ENCODE measurements at places on chromosomes 3 and 15. TPM values are rescaled to one million over a fixed set of nuclear protein-coding genes. Genes with fewer than 3 reads are reported as not detected.

GRCh38 chr3:28808068-28808467 is 459.4 kb upstream of the AZI2 start:
- no peak for DNase-seq

- no peak for DNase-seq
Observed at GRCh38 chr15:43519196-43519595, 1.8 kb downstream of the MAP1A start.

GRCh38 chr15:70038730-70039392 is 58.9 kb downstream of the TLE3 start:
- no peak for DNase-seq

- no peak for DNase-seq
Observed at GRCh38 chr3:151156618-151157216, 46.3 kb downstream of the GPR171 start.

DNA sequence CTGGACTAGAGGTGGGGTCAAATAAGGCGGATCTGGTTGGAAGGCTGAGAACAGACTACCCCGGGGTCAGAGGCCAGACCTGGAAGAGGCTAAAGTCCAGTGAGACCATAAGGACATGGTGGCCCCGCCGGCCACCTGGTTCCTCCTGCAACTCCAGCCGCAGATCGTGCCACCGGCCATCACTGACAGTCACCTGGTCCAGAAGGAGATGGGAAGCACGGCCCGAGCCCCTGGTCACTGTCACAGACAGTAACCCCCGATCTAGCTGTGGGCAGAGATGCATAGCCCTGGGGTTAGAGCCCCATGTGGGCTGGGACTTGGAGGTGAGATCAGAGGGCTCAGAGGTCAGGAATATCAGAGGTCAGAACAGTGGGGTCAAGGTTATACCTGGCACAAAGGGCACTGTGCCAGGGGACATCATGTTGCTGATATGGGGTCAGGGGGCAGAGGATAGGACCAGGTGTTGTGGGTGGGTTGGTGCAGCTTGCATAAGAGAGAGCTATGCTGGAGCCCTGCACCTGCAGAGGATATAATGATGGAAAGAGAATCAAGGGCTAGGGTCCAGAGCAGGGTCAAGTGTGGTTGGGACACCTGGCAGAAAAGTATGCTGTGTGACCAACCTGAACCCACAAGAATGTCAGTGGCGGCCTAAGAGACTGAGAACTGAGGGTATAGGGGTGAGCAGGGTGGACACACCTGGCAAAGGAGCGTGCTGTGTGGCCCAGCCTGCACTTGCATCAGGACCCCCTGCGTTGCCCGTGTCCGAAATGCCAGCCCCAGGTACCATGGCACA is 9.6 kb downstream of the CELSR3 start:
- no peak for DNase-seq

GRCh38 chr15:63601026-63601703 is 4.0 kb downstream of the FBXL22 start:
- DNase-seq, result peak; percentile 49

The ETV5 gene
- 12.5 TPM for total RNA-seq

GRCh38 chr3:170490828-170491560 is 72.3 kb downstream of the CLDN11 start:
- no peak for DNase-seq

DNA sequence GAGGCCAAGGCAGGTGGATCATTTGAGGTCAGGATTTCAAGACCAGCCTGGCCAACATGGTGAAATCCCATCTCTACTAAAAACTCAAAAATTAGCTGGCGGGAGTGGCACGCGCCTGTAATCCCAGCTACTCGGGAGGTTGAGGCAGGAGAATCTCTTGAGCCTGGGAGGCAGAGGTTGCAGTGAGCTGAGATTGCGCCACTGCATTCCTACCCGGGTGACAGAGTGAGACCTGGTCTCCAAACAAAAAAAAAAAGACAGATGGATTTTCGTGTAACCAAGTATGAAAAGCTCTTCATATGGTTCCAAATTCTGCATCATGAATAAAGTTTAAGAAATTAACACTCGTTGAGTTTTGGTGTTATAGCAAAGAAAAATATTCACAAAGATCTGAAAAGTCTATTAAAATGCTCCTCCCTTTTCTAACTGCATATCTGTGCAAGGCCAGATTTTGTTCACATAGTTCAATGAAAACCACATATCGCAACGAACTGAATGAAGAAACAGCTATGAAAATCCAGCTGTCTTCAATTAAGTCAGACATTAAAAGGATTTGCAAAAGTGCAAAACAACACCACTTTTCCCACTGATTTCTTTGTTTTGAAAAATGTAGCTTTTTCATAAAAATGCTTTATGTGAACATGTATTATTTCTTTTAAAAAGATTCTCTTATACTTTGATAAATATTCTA is 23.8 kb upstream of the FBLN2 start:
- DNase-seq, result no peak

The ITIH1 gene
- not detected for total RNA-seq

GRCh38 chr3:128242818-128243601 is 89.7 kb downstream of the EEFSEC start:
- DNase-seq, result no peak

DNA sequence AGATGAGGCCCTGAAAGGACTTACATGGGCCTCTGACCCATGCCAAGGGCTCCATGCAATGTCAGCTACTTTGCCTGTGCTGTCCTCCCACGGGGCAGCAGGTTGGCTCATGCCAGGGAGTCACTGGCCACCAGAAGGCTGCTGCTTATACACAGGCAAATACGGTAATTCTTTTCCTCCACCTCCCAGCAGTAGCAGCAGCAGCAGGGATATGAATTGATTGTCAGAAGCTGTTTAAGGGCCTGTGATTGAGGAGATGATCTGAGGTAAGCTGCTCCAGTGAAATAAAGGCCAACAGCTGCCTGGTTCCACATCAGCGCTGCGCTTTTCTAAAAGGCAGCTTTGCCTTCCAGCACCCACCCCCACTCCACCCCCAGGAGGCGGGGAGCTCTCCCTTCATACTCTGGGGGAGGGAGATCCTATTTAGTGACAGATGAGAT is 250.5 kb downstream of the SHQ1 start:
- no peak for DNase-seq

DNA sequence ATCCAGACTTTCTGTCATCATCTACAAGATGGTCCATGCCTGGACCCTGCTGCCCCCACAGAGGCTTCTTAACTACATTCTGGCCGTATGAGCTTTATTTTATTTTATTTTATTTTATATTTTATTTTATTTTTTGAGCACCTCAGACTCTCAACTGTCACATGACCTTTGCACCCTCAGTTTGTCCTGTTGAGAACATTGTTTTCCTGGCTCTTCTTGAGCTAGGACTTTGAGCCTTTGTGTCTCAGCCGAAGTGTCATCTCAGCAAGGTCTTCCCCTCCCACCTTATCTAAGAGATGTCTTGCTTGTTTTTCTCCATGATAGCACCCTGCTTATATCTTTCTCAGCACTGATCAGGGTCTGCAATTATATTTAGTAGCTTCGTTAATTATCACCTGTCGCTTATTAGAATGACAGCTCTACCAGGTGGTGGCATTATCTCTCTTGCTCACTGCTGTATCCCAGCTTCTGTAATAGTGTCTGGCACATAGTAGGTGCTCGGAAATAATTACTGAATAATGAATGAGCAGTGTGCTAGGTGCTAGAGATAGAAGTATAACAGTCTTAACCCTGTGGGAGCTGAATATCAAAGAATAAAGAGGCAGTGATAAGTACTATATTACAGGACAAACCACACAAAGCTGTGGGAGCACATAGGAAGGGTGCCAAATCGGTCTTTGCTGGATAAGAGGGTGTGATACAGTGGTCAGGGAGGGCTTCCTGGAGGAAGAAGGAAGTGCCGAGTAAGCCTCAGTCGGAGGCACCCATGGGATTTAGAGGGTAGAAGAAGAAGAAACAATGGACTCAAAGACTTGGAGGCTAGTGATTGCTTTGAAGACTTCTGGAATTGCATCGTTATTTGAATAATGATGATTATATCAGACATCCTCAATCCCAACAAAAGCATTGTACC is 136.2 kb downstream of the ITPR1 start:
- DNase-seq, result no peak

All from left cardiac atrium (tissue), 4 donors.